ENCODE measurements at places on chromosomes 7 and 10.

DNA sequence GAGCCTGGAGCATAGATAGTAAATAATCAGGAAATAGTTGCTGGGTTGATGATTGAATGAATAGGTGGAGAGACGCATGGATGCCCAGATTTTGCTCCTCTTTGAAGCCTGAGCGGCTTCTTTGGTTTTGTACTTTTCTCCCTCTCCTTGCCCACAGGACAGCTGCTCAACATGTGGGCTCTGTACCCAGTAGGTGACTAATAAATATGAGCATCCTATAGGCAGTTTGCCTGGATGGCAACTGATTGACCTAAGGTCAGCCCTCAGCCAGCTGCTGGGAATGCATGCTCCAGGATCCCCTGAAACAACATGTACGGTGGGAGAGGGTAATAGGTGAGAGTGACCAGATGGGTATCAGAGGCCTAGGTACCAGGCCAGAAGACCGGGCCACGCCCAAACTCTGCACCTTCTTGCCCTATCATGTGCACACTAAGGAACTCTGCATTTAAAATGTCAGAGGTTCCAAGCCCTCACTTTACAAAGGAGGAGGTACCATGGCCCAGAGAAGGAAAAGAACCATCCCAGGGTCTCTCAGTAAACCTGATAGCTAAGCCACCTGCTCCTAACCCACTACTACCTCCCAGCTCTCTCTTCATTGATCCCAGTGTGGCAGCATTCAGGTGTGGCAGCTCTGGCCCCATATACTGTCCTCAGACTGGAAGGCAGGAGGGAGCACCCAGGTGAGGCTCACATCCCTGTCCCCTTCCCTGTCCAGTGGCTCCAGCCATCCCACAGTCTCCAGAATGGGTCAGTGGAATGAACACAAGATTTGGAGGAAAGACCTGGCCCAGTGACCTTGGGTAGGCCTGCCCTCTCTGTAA is 2.7 kb upstream of the ZCCHC24 start:
- no peak for DNase-seq

DNA sequence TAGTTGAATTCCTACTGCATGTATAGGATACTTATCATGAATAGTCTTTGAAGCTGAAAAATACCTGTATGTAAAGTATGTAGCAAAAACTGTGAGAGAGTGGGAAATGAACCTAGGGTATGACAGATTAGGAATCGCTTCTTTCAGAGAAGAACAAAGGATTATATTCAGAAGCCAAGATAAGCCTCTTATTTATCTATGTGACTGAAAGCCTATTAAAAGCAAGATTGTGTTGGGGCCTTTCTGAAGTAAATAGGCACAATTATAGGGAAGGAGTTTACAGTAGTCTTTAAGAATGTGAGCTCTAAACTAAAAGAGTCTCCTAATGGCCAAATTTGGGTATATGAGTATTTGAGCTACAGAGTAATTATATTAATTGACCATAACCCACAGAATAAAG is 102.1 kb downstream of the MTERF1 start:
- DNase-seq = no peak

DNA sequence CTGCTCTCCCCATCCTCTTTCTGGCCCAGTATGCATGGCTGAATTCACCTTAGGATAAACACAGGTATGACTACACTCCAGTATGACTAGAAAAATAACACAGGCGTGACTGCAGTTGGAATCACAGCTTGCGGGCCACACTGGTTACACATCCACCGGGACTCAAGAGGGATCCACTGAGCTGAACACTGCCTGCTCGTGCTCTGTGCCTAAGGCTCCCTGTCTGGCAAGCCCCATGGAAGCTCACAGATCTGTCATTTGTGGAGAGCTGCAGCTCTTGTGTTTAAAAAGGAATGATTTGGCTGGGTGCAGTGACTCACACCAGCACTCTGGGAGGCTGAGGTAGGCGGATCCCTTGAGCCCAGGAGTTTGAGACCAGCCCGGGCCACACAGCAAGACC is 26.8 kb downstream of the VOPP1 start:
- peak; percentile 76 for DNase-seq

GRCh38 chr7:80622541-80622940 is 15.9 kb upstream of the CD36 start:
- peak; percentile 65 for DNase-seq

- DNase-seq = no peak
These were observed 61.3 kb upstream of the MET start for GRCh38 chr7:116610721-116611120.

DNA sequence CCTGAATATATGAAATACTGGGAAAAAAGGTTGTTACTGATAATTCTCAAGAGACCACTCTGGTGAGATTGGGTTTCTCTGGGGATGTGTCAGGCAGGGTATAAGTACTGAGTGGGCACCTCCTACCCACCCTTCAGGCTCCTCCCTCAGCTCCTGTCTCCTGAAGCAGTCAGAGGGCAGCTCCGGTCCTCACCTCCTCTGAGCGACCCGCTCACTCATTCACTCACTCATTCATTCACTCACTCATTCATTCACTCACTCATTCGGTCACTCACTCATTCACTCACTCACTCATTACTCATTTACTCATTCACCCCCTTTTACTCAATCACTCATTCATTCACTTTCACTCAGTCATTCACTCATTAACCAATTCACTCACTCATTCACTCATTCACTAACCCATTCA is 6.9 kb upstream of the PFKP start:
- DNase-seq = no peak

- no peak for DNase-seq
These were observed 537.6 kb downstream of the LRMDA start for GRCh38 chr10:75969031-75969430.

GRCh38 chr7:127900732-127901685 is 130.2 kb downstream of the LRRC4 start:
- DNase-seq = no peak

GRCh38 chr7:371119-371778 is 81.3 kb downstream of the FOXL3 start:
- no peak for DNase-seq

- no peak for DNase-seq
These were observed 35.8 kb downstream of the PALS2 start for GRCh38 chr7:24609059-24609458.

GRCh38 chr7:27178366-27178765 is 4.2 kb upstream of the HOXA10 start:
- no peak for DNase-seq

DNA sequence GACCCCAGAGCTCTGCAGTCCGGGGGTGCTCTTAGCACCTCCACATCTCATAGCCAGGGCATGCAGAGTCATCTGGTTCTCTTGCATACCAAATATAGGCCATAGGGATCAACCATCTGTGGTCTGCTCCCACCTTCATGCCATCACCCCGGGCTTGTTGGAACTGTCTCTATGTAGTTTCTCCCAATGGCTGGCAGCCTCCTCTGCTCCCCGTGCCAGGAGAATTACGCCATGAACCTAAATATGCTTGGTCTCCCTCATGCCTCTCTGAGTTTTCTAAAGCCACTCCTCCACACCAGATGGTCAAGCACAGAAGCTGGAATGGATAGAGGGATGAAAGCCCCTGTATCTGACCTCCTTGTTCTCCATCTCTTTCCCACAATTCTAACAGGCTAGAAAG is 302.6 kb upstream of the MYO3A start:
- no peak for DNase-seq
